ENCODE measurements at places on chromosomes 11 and 22. TPM values are rescaled to one million over a fixed set of nuclear protein-coding genes. Genes with fewer than 3 reads are reported as not detected.
A peak's percentile ranks its signal among the peaks of the same experiment; 100 is the strongest.

GRCh38 chr11:65008873-65009272, 5.1 kb upstream of the ARL2 start:
- DNase-seq: no peak

The DDX10 gene
- 26.8 TPM for total RNA-seq

The POU2AF1 gene
- not detected for total RNA-seq

DNA sequence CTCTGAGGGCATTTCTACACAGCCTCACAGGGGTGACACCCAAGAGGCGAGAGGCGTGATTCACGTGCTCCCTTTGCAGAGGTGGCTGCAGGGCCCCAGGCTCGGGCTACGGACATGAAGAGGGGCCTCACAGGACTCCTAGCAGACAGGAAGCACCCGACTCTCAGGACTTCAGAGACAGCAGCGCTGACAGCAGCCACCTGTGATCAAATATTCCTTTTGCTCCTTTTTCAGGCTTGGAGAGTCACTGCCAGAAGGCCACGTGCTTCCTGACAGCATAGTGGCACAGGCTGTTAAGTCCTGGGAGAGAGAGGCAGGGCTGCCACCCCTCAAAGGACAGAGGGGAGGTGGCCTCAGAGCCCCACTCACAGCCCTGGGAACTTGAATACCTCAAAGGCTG, 348.9 kb downstream of the CADM1 start:
- no peak for DNase-seq

- peak; percentile 62 for DNase-seq
Observed at GRCh38 chr11:18853086-18853720, 61.6 kb upstream of the PTPN5 start.

The SLC25A18 gene
- total RNA-seq: not detected

- no peak for DNase-seq
Observed at GRCh38 chr11:10441091-10441490, 14.0 kb upstream of the AMPD3 start.

- peak; percentile 43 for DNase-seq
Observed at GRCh38 chr22:37982151-37982785, 2.1 kb downstream of the SOX10 start.

GRCh38 chr22:44214187-44214586, 33.5 kb downstream of the PARVG start:
- DNase-seq: no peak

- no peak for DNase-seq
Observed at GRCh38 chr22:36884349-36885158, 23.7 kb downstream of the NCF4 start.

- no peak for DNase-seq
Observed at GRCh38 chr11:8705146-8705545, 22.6 kb downstream of the RPL27A start.

DNA sequence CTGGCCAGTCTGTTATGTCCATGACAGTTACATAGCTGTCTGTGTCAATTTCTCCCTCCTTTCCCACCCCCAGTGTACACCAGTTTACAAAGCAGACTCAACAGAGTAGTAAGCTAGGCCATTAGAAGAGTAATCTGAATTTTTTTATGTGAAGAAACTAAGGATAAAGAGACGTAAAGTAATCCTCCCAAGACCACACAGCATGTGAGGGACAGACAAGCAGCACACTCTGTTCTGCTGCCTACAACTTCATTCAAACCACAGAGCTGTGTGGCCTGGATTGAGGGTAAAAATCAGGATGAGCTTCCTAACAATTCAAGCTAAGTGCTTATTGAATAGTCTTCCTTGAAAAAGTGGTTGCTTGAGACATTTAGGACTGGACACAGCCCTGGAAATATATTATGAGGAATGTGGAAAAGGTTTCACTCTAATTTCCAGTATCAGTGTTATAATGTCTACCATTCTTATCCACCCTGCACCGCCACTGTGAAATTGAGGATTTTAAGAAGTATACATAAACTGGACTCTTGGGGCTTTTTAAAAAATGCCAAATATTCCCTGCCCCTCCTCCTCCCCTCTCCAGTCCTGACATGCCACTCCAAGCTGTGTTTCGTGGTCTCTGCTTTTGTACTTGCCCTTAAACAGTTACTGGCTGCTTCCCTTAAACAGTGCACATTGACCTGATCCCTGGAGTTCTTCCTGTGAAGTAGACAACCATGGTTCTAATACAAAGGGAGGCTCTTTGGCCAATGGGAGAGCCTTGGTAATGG, 40.9 kb downstream of the EXT2 start:
- DNase-seq: no peak

The PIK3IP1 gene
- total RNA-seq: 2.3 TPM

DNA sequence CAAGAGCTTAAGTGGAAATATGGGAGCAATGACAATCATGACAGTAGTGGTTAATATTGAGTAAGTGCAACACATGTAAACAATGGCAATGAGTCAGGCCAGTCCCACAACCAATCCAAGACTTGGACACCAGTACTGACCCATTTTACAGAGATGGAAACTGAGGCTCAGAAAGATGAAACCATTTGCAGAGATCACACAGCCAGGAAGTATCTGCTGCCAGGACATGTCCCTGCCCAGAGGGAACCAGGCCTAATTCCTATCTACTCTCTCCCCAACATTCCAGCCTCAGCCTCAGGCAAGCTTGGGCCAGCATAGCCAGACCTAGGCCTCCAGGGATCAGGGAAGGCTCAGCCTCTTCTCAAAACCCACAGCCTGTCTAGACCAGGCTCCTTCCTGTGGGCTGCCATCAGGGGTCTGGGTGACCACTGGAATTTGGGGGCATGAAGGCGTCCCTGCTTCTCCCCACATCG, 395.1 kb downstream of the MN1 start:
- DNase-seq: no peak

The ARCN1 gene
- total RNA-seq: 93.3 TPM

The HARBI1 gene
- 7.8 TPM for total RNA-seq

The UPK3A gene
- not detected for total RNA-seq

GRCh38 chr22:19713650-19714311, 522 bp upstream of the SEPTIN5 start:
- DNase-seq: no peak

DNA sequence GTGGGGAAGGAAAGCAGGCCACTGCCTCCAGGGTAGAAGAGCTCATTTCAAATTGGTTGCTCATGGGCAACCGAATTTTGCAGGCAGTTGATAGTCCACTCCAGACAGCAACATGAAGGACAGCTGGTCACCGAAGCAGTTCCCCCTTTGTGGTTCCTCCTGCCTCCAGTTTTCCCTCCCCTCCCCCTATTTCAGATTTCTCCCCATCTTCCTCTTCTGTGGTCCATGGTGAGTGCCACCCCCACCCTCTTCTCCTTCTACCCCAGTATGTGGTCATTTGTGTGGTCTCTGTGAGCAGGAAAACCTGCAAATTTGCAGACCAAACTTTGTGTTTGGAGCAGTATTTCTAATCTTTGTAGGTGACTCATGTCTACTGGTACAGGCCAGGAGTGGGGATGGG, 38.2 kb upstream of the PAK1 start:
- no peak for DNase-seq

- no peak for DNase-seq
Observed at GRCh38 chr11:96033599-96033998, 109.7 kb upstream of the MTMR2 start.

DNA sequence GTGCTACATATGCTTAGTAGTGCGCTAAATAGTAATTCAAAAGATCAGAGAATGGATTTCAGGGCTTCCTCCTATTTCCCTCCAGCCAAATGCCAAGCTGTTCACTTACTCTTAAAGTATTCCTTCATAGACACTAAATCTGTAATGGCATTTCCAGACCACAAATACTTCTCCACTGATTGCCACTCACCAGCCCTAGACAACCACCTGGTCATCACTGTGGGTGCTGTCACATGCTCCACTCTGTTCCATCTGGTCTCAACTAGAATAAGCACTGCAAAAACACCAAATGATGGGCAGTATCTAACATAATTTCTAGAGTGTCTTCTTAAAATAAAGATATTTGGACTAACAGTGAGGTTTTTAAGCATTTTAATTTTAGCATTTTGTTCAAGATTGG, 341.3 kb downstream of the AASDHPPT start:
- DNase-seq: no peak

DNA sequence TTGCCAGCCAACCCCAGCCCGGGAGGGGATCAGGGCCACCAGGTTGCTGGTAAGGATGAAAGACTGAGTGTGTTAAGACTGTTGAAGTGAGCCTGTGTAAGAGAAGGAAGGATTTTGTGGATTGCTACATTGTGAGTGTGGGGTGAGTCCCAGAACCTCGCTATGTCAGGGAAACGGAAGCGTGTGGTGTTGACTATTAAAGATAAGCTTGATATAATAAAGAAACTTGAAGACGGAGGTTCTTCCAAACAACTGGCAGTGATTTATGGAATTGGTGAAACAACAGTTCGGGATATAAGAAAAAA, 627 bp downstream of the JRKL start:
- DNase-seq: no peak

GRCh38 chr11:123164732-123165450, 30.2 kb downstream of the CLMP start:
- no peak for DNase-seq

GRCh38 chr11:60371386-60371785, 6.9 kb upstream of the MS4A7 start:
- no peak for DNase-seq
